ENCODE measurements at places on chromosomes 12 and 14.

- no peak for DNase-seq
Observed at GRCh38 chr12:128796439-128797118, 27.2 kb downstream of the SLC15A4 start.

GRCh38 chr12:72274931-72275330, 2.8 kb downstream of the TRHDE start:
- DNase-seq, result no peak

DNA sequence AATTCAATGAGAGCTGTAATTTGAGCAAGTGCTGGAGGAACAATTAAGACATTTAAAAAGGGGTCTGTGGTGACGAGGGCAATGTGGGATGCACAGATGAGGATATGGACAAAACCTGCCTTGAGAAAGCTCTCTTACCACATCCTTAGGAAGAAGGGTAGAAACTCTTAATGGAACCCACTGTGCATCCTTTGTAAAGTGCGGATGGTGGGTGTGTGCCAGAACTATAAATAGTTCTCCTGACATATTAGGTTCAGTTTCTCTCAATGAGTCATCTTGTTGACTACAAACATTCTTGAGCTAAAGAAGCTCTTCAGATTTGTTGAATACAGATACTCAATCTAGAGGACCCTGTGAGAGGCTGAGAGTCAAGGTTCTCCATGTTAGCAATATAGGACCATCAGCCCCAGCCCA, 106.1 kb upstream of the ANO4 start:
- no peak for DNase-seq

GRCh38 chr14:102903248-102903888, 19.1 kb upstream of the AMN start:
- DNase-seq, result no peak

DNA sequence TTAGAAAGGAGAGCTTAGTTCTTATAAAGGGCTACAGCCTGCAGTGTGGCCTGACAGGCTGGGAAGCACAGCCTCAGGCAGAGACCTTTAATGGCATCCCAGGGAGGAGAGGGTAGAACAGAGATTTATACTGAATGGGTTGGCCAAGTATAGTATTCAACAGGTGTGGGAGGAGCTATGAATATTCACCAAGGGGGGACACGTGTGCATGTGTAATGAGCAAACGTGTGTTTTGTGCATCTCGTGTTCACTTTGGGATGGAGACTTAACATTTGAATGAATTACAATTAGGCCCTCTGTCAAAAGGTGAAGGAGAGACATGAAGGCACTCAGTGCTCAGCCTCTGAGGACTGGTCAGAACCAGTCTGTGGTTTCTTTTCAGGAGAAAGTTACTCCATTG, 5.2 kb downstream of the TDP1 start:
- no peak for DNase-seq

GRCh38 chr14:104360501-104360900, 219.1 kb upstream of the C14orf180 start:
- peak; percentile 8 for DNase-seq

DNA sequence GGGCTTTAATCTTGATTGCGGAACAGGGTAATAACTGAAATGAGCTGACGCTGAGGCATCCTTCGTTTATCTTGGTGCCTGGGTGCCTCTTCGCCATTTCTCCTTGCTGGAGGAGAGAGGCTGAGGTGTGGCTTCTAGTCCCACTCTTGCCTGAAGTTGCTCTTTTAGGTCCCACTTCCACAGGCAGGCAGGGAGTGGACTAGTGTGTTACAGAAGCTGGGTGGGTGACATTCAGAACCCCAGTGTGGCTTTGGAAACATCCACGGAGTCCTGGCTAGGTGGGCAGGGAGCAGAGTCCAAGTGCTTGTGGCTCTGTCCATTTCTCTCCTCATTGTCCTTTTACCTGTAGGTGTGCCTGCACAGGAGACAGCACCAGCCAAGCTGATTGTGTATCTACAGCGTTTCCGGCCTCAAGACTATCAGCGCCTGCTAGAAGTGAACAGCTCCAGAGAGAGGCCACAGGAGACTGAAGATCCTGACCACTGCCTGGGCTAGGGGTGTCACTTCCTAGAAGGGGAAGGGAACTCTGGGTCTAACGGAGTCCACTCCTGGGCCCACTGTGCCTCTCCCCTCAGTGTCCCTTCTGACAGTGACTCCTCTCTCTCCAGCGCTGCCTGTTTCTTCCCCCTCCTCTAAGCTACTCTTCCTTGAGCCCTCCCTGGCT, 2.4 kb downstream of the THTPA start:
- DNase-seq, result no peak

GRCh38 chr14:52883658-52884057, 67.2 kb downstream of the FERMT2 start:
- DNase-seq, result no peak
